NCI-H2081 treated with DMSO at 0.1 percent for 48 hours (cell line): ENCODE measurements at places on chromosomes 2 and 18.

- DNase-seq: no peak
These were observed 246.5 kb downstream of the MYCN start for GRCh38 chr2:16186661-16187481.

- no peak for DNase-seq
These were observed 205.0 kb downstream of the TMX3 start for GRCh38 chr18:68509902-68510301.

DNA sequence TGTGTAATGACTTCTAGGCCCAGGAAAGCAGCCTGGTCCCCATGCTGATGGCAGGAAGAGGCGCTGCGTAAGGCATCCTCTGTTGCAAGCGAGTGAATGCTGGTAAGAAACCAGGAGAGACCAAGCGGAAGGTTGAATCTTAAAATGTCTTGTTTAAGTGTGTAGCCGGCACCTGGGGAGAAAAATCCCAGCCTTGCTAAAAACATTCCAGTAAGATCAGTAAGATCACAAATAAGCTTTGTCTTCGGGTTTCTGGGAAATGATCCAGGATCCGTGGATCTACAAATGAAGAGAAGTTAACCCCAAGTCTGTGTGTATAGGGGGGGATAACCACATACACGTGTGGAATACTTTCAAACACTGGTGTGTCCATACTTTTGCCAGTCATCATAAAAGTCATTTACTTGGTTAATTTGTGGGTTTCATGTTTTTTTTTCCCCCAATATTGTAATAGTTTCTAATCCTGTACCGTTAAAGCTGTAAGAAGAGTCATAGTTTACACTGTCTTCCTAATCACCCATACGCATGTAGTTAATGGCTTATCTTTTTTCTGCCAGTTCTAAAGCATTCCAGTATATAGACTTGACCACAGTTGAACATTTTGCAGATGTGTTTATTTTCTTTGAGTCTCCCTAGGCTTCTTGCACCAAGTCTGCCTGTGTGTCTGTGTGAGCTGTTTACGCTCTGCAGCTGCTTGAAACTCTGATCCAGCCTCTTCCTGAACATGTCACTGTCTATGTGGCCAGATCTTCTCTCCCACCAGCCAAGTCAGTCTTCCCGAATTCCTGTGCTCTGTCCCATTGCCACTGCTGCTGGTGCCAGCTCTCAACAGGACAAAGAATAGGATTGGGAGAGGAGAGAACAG lies 135.9 kb upstream of the ARL4C start:
- DNase-seq: no peak

GRCh38 chr2:201500534-201500933 lies 49.0 kb downstream of the STRADB start:
- no peak for DNase-seq
